ENCODE measurements at places on chromosomes 16 and 17.
A peak's percentile ranks its signal among the peaks of the same experiment; 100 is the strongest.

DNA sequence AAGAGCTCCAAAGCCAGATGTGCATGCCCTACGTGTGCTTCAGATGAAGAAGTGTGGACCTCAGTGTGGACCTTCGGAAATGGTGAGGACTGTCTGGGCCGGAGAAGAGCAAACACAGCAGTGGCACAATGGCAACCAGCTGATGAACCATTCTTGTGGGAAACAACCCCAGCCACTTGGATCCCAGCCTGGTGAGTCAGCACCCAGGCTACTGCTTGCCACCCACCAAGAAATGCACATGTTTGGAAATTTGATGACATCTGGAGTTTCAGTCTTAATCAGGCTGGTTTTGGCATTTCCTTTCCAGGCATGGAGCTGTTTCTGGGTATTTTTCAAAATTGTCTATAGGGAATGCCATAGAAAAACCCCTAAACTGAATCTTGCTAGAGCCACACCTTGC, 42.7 kb downstream of the DYNLRB2 start:
- peak; percentile 90 for DNase-seq

- DNase-seq, result peak; percentile 88
Measured at GRCh38 chr16:84599521-84600202, 18.2 kb downstream of the COTL1 start.

GRCh38 chr16:13883276-13883675, 36.7 kb upstream of the ERCC4 start:
- DNase-seq, result no peak

- no peak for DNase-seq
Measured at GRCh38 chr16:87436225-87437172, 44.4 kb downstream of the MAP1LC3B start.

- DNase-seq, result no peak
Measured at GRCh38 chr17:13560935-13561334, 40.8 kb downstream of the HS3ST3A1 start.

DNA sequence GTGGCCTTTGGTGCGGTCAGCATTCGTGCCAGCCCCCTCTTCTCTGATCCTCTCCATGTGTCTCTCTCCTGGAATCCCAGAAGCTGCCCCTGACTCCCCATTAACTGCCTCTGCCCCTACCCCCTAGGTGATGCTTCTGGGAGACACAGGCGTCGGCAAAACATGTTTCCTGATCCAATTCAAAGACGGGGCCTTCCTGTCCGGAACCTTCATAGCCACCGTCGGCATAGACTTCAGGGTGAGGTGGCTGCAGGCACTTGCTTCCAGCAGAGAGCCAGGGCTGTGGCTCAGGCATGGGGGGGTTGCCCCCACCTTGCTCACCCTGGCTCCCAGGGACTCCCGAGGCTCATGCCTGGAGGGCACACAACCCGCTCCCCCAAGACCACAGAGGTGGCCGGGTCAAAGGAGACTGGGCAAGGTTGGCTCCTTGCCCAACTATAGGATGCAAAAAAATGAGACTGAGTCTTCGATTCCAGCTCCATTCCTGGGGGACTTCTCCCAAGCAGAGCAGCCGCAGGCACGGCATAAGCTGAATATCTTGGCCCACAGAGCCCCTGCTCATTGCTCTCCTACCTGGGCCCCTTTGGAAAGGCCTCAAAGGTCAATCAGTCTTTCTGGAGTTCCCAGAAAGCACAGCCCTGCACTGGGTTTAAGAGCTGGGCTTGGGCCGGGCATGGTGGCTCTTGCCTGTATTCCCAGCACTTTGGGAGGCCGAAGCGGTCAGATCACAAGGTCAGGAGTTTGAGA, 3.8 kb downstream of the RAB37 start:
- DNase-seq, result no peak

GRCh38 chr17:69147460-69147859, 5.8 kb upstream of the ABCA6 start:
- no peak for DNase-seq

DNA sequence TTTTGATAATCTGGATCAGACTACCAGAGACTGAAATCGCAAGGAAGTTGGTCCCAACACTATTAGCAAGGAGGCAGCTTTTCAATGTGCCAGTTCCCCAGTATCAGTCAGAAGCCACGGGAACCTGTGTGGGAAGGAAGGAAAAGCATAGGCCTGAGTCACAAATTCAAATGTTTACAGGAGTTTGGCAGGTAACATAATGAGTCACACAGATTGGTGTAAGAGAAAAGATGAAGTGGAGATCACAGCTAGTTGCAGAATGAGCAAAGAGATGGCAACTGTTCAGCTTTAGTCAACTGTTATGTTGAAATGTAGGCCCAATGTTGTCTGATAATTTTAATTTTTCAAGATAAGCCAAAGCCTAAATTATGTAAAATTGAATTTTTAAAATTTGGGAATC, 28.1 kb upstream of the ITGA2B start:
- no peak for DNase-seq

DNA sequence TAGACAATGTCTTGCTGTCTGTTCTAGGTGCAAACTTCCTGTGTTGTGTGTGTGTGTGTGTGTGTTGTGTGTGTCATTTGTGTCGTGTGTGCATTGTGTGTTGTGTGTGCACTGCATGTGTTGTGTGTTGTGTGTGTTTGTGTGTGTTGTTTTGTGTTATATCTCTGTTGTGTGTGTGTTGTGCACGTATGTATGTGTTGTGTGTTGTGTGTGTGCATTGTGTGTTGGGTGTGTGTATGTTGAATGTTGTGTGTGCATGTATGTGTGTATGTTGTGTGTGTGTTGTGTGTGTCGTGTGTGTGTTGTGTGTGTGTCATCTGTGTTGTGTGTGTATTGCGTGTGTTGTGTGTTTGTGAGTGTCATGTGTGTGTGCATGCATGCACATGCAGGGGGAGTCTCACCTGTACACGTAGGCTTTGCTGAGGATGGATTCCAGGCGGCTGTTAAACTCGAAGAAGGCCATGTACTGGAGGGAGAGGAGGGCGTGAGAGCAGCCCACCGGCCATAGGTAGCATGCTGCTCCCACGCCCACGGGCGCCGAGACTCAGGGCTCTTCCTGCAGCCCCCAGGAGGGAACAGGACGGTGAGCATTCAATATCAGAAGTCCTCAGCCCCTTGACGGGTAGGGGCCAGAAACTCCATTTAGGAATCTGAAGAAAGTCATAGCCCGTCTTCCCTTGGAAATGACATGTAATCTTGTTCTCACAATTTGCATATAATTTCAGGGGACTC, 58.2 kb downstream of the CNGB1 start:
- DNase-seq, result no peak

- no peak for DNase-seq
Measured at GRCh38 chr16:21620592-21620991, 21.2 kb downstream of the METTL9 start.

DNA sequence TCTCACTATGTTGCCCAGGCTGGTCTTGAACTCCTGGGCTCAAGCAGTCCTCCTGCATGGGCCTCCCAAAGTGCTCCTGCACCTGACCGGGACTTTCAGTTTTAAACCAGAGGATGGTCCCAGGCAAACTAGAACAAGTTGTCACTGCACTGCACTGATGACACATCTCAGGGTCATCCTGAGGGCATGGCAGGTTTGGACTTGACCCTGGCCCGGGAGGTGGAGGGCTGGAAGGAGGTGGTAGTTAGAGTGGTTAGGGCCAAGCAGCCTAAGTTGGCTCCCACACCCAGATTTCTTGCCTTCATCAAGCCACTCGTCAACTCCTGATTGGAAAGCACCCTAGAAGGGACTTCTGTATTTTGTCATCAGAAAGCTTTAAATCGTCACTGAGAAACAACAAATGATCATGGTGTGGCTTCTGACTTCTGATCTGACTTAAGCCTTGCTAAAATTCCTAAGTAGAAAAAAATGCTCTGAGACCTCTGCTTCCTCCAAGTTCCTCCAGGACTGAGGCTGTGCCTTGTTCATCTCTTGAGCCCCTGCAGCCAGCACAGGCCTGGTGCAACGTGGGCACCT, 43.5 kb downstream of the EMP2 start:
- no peak for DNase-seq

- no peak for DNase-seq
Measured at GRCh38 chr17:31672161-31672819, 186.8 kb downstream of the COPRS start.

GRCh38 chr17:38325221-38325851, 18.4 kb downstream of the GPR179 start:
- no peak for DNase-seq

DNA sequence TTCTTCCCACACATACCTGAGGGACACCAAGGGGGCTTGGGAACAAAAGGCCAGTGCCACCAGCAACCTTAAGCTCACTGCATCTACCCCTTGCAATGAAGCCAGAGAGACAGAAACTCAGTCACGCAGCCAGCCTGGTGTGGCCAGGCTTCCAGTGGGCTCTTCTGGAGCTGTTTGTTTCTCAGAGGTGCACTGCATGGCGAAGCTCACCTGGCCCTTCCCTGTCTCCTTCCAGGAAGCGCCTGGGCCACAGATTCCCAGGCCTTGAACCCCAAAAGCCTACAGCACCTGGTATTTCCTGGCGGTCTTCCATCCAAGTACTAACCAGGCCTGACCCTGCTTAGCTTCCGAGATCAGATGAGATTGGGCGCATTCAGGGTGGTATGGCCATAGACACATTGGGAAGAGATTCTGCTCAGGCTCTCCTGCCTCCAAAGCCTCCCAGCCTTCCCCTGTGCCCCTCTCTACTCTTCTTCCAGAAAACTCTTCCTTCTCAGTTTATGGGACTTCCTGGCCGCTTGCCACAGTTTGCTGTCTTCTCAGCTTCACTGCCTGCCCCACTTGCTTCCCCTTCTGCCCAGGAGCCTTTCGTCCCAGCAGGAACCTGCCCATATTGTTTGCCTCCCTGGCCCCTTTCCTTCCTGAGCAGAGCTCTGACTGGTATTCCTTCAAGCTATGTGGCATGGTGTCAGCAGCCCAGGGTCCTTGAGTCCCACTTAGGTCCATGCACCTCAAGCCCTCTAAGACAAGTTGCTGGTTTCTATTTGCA, 1.6 kb downstream of the CISD3 start:
- no peak for DNase-seq

GRCh38 chr16:88369447-88370008, 13.2 kb upstream of the ZNF469 start:
- no peak for DNase-seq

- no peak for DNase-seq
Measured at GRCh38 chr16:69890892-69891282, 60.2 kb upstream of the CLEC18A start.

- DNase-seq, result no peak
Measured at GRCh38 chr16:49914657-49915056, 58.7 kb upstream of the ZNF423 start.

DNA sequence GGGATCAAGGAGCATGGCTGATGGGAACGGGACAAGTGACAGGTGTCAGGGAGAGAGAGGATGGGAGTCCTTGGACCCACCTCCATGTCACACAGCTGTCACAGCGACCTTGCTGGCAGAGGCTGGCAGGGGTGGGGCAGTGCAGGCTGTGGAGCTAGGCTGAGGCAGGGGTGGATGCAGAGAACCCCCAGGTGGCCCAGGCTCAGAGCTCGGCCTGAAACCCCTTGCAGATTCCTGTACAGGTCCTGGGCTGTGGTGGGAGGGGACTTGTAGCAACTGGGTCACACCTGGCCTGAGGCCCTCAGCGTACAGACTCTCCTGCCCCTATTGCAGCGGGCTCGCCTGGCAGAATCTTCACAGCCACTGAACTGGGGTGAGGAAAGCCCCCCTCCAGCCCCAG, 174.1 kb downstream of the NTN1 start:
- DNase-seq, result no peak

- no peak for DNase-seq
Measured at GRCh38 chr17:81681672-81682071, 1.9 kb downstream of the ARL16 start.

DNA sequence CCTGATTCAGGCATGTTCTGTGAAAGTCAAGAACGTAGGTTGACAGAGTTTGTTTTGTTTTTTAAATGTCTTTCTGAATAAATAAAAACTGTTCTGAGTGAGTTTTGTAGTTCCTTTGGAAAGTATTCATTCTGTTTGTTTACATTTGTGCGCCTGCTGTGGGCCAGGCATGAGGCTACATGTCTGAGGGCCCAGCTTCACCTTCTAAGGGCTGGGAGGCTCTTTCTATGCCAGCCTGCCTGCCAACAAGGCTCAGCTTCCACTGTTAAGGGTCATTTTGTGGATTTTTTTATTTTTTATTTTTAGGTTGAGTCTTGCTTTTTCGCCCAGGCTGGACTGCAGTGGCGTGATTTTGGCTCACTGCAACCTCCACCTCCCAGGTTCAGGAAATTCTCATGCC, 6.1 kb downstream of the WWOX start:
- DNase-seq, result no peak

- peak; percentile 67 for DNase-seq
Measured at GRCh38 chr17:59561042-59561441, 4.4 kb upstream of the DHX40 start.

GRCh38 chr17:81488276-81488860, 24.2 kb downstream of the ACTG1 start:
- DNase-seq, result no peak

DNA sequence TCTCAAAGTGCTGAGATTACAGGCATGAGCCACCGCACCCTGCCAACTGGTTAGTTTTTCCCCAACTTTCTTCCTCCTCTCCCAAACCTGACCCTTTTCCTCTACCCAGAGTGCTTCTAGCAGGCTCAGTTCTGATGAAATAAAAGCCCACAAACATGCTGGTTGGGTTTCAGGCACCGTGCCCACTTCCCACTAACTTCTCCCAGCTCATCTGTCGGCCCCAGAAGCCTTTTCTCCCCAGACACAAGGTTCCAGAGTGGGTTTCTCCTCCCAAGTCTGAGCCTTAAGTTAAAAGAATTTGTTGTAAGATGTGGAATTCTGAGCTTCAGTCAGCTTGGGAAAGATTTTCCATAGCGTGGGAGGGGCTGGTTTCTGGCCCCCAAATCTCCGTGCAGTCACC, 11.5 kb upstream of the SCN4A start:
- peak; percentile 15 for DNase-seq

DNA sequence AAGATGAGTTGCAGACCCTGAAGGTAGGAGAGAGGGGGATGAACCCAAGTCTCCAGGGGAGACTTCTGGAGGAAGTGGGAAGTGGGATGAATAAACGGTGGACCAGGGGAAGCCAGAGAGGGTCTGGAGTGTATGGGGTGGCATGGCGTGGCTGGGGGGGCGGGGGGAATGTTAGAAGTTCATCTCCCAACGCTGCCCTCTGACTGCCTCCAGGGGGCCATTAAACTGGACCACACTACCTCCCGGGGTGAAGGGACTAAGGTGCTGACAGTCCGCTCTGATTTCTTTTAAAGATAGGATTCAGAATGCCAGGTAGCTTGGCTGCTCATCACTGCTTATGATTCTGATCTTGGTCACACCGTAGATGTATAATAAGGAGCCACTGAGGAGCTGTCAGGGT, 21.2 kb downstream of the ST3GAL2 start:
- no peak for DNase-seq

All from suppressor macrophage treated with lipopolysaccharide for 1 hour (primary cell).